ENCODE measurements at places on chromosomes 3 and 15.

- no peak for DNase-seq
These were observed 17.0 kb upstream of the ANO10 start for GRCh38 chr3:43638594-43639447.

DNA sequence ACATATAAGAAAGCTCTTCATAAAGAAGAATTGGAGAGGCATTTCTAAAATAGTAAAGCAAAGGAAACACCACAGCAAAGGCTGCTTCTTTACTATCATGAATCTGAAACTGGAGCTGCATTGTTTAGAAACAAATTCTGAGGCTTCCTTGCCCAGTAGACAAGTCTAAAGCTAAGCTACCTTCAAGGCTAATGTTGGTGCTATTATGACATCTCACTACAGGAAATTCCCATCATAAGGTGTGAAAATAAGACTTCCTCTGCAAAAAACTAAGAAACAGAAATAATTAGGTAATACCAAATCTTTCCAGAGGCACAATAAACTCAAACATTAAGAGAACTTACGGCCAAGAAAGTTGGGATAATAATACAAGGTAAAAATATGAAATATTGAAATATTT lies 89.9 kb upstream of the P3H2 start:
- DNase-seq: no peak

- no peak for DNase-seq
These were observed 4.3 kb downstream of the RIOX2 start for GRCh38 chr3:97967966-97968365.

- DNase-seq: no peak
These were observed 44.4 kb downstream of the BTD start for GRCh38 chr3:15645740-15646501.

- no peak for DNase-seq
These were observed 11.5 kb upstream of the CMTM8 start for GRCh38 chr3:32226875-32227500.
